Stomach (tissue), 19 donors: ENCODE measurements at places on chromosomes 2 and 18. TPM values are rescaled to one million over a fixed set of nuclear protein-coding genes. Genes with fewer than 3 reads are reported as not detected.

GRCh38 chr2:76464310-76464709, 753.6 kb upstream of the GCFC2 start:
- peak; percentile 11 for DNase-seq

GRCh38 chr2:198874472-198874858, 583.3 kb downstream of the SATB2 start:
- DNase-seq = no peak

DNA sequence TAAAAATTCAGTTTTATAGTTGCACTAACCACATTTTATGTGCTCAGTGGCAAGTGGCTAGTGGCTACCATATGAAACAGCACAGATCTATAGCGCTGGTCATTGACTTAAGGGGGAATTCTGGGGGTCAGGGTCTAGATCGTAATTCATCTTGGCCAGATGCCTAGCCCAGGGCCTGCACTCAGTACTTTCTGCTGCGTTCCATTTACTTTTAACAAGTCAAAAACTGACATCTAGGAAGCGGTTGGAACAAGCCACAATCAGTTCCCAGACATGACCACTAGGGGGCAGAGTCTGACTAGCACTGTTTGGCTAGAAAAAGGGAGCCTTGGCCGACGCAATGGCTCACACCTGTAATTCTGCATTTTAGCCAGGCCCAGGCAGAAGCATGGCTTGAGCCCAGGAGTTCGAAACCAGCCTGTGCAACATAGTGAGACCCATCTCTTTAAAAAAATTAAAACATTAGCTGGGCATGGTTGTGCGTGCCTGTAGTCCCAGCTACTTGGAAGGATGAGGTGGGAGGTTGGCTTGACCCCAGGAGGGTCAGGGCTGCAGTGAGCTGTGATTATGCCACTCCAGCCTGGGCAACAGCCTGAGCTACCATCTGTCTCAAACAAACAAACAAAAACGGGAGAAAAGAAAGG, 9.0 kb upstream of the TMBIM1 start:
- peak; percentile 96 for DNase-seq

GRCh38 chr2:33719067-33719466, 120.0 kb upstream of the FAM98A start:
- DNase-seq = no peak

DNA sequence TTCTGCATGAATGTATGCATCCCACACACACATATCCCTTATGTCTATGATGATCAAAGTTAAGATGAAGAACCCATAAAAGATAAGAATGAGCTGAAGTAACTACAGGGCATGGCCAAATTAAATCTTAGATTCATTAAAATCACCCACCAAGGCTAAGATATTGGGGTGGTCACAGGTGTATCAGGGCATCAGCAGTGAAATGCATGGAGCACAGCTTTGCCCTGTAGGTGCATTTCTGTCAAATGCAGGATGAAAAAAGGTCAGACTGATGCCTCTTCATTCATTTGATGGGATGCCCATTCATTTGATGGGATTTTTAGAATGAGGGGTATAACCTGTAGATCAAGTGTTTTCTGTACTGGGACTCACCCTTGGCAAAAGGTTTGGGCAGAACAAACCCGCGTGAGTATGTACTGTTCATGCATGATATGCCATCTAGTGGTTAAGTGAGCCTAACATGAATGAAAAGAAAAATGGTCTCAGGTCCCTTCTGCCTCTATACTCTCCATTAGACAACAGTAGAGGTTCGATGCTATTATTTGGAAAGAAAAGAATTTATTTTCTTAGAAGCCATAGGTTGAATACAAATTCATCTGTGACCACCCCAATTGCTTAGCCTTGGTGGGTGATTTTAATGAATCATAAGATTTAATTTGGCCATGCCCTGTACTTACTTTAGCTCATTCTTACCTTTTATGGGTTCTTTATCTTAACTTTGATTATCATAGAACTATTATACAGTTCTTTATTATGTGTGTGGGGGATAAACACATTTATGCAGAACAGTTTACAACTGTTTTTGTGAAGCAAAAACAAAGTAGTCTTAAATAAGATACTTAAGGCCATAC, 43.2 kb upstream of the NOSTRIN start:
- DNase-seq = no peak

GRCh38 chr2:59389240-59389639, 1148.1 kb upstream of the FANCL start:
- DNase-seq = peak; percentile 37

- peak; percentile 28 for DNase-seq
Measured at GRCh38 chr2:204706939-204707338, 161.7 kb downstream of the PARD3B start.

GRCh38 chr2:140454717-140455116, 1674.5 kb upstream of the NXPH2 start:
- DNase-seq = no peak

DNA sequence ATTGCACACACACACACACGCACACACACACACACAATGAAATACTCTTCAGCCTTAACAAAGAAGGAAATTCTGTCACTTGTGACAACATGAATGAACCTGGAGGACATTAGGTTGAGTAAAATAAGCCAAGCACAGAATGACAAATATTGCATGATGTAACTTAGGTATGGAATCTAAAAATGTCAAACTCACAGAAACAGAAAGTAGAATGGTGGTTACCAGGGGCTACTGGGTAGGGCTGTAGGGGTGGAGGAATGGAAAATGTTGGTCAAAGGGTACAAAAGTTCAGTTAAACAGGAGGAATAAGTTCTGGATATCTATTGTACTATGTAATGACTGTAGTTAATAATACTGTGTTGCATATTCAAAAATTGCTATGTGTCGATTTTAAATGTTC, 29.5 kb downstream of the SCN2A start:
- no peak for DNase-seq

DNA sequence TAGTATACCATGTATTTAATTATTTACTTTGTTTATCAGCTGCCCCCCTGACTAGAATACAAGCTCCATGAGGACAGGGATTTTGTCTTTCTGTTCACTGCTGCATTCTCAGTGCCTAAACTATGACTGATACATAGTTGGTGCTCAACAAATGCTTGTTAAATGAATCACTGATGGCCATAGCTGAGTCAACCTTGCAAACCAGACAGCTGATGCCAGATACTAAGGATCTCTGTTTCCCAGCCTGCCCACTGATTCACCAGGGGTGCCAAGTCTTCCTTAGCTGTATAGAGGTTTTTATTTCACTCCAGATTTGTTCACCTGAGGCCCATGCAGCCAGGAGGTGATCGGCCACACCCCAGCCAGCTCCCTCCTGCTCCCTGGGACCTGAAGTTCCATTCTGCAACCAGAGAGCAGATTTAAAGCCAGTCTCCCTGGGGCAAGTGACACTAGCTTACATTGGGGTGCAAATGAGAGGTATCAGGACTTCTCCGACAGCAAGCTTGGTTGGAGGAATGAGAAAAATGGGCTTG, 92.2 kb downstream of the C1QL2 start:
- DNase-seq = no peak

DNA sequence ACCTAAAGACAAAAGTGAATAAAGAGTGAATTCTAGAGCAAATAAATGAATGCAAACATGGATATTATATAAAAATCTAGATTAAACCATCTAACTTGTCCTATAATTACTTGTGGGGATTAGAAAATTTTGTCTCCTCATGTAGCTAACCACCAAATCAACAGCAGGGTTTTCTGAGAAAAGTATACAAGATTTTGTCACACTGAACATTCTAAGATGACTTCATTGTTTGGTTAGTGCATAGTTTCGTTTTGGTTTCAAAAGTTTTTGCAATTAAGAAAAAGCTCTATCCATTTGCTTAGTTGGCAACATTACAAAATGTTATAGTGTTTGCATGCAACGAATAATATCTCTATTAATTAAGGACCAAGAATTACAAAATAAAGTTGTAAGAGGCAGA, 125.0 kb downstream of the LRP2 start:
- no peak for DNase-seq

DNA sequence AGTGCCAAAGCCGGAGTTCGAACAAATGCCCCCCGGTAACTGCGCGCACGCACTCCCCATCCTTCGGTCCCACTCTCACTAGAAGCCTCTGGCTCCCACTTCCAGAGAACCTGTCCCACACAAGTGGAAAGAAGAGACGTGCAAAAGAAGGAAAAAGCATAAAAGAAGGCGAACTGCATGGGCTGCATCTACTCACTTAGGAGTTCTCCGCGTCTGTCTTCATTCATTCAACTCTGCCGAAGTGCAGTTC, 312 bp downstream of the NR4A2 start:
- DNase-seq = no peak

DNA sequence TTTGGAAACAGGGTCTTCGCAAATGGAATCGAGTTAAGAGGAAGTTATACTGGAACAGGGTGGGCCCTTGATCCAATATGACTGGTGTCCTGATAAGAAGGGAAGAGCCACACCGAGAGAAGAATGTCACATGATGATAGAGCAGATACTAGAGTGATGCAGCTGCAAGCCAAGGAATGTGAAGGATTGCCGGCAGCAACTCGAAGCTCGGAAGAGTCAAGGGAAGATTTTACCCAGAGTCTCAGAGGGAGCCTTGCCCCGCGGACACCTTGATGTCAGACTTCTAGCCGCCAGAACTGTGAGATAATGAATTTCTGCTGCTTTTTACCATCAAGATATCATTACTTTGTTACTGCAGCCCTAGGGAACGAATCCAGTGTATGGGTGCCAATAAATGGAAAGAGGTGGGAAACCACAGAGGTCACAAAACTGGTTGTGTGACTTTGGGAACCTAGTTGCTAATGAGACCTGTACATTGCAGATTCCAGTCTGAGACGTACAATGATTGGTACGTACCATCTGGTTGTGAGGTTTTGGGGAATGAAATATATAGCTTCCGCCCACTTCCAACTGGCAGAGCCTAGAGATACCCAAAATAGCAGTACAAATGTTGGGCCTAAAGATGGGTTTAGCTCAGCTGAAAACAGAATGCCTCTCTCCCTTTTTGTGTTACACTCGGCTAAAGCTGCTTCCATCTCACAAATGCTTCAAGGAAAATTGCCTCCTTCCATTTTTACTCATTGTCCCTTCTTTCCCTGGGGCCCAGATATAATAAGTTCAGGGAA, 28.6 kb upstream of the VWA3B start:
- peak; percentile 52 for DNase-seq

- no peak for DNase-seq
Measured at GRCh38 chr2:201151127-201151981, 31.6 kb upstream of the CASP10 start.

GRCh38 chr2:4831751-4832150, 860.4 kb upstream of the SOX11 start:
- no peak for DNase-seq

DNA sequence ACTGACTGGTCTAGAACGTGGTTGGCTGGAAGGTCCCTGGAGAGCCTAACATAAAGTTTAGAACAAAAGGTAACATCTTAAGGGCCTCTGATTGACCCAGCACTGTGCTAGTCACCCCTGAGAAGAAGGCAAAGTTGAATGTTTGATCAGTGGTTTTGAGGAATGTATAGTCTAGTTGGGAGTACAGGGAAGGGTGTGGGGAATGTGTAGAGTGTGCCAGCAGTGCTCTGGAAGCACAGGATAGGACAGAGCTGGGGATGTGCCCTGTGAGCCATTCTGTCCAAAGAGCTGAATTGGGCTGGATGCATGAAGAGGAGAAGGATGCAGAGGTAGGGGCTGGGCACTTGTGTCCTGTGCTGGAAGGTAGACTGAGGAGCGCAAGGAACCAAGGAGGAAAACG, 41.0 kb upstream of the DOCK10 start:
- DNase-seq = no peak

- DNase-seq = no peak
Measured at GRCh38 chr2:40436093-40436475, 15.8 kb downstream of the SLC8A1 start.

DNA sequence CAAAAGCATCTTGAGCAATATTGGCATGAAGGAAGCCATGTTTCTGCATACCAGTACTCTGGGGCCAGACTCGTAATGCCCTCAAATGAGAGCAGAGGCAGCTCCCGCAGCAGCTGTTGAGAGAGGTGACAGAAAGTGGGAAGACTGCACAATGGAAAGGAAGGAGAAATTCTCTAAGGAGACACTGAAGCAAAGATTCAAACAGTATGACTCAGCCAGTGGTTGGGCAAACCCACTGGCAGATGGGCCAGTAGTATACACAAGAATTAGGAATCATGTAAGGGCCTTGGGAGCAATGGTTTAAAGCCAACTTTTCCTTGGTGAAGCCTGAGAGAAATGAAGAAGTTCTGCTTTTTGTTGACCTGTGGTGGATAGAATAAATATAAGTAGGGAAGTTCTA, 2092.7 kb upstream of the PIK3C3 start:
- no peak for DNase-seq

GRCh38 chr2:241836292-241836691, 22.4 kb downstream of the PDCD1 start:
- no peak for DNase-seq

- DNase-seq = peak; percentile 26
Measured at GRCh38 chr2:12835733-12836132, 119.0 kb downstream of the TRIB2 start.

GRCh38 chr2:56522605-56523089, 338.9 kb downstream of the CCDC85A start:
- DNase-seq = peak; percentile 41

GRCh38 chr2:218691234-218691633, 19.3 kb downstream of the STK36 start:
- DNase-seq = no peak

DNA sequence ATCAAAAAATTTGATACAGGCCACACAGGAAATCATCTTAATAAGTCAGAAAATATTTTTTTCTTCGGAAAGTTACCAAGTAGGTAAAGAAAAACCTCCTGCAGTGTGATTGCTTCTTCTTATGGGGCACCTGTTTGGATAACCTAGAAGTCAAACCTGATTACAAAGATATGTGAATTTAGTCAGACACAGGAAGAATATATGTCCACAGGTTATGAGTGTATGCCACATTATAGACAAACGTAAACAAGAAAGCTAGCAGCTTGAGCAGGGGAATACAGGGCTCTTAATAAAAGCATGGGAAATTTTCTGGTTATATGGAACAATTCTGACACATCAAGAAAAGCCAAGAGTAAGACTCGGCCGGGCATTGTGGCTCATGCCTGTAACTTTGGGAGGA, 35.8 kb upstream of the MTCL1 start:
- no peak for DNase-seq

DNA sequence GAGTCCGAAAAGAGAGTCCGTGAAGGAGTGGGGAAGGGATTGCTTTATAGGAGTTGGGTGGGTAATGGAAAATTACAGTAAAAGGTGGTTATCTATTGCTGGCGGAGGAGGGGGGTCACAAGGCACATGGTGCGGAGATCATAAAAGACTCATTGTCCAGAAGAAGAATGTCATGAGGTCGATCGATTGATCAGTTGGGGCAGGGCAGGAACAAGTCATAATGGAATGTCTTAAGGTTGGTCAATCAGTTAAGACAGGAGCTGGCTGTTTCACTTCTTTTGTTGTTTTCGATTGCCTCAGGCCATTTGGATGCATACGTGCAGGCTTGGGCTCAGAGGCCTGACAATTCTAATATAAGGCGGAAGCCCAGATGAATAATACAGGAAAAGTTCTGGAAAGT, 473.0 kb upstream of the TNP1 start:
- DNase-seq = no peak

- DNase-seq = no peak
Measured at GRCh38 chr18:48430150-48430549, 21.0 kb upstream of the ZBTB7C start.

Gene FAM237A
- not detected for total RNA-seq

Gene GATA6
- 194 TPM for total RNA-seq

Gene UGT1A8
- total RNA-seq = not detected

Gene ANKRD53
- total RNA-seq = 0.45 TPM

Gene RIT2
- not detected for total RNA-seq

Gene TPGS2
- total RNA-seq = 138 TPM

Gene HOXD3
- total RNA-seq = not detected

Gene LTBP1
- 32.1 TPM for total RNA-seq

Gene EPHA4
- total RNA-seq = 20.2 TPM

Gene LIPT1
- total RNA-seq = 4.5 TPM

Gene TEKT4
- not detected for total RNA-seq

Gene FHL2
- 42.3 TPM for total RNA-seq

Gene TRABD2A
- 0.58 TPM for total RNA-seq

Gene EHD3
- 0.58 TPM for total RNA-seq
